Stimulated activated naive CD4-positive, alpha-beta T cell treated with Interleukin-2 at 50 U/mL for 16 hours (primary cell): ENCODE measurements at places on chromosomes 11 and 22.

- no peak for DNase-seq
Observed at GRCh38 chr22:44901301-44901700, 108.5 kb downstream of the PHF21B start.

- no peak for DNase-seq
Observed at GRCh38 chr22:28568099-28568498, 111.5 kb downstream of the TTC28 start.

DNA sequence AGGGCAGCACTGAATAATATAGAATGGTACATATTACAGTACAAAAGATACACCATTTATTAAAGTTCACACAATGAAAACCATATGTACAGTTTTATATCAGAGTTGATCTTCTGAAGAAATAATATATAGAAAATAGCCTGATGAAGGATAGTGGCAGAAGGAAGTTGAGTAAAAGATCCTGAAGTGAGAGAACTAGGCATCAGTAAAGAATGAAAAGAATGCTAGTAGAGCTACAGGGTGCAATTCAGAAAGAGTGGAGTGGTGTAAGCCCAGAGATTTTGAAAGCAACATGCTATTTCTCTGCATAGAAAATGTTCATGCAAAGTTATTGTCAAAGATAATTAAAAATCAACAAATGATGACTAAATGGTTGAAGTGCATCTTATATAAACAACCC is 1552.7 kb upstream of the TENM4 start:
- no peak for DNase-seq

- no peak for DNase-seq
Observed at GRCh38 chr11:28760676-28761390, 652.6 kb downstream of the METTL15 start.

GRCh38 chr11:34150494-34151151 is 45.2 kb downstream of the NAT10 start:
- DNase-seq: no peak

DNA sequence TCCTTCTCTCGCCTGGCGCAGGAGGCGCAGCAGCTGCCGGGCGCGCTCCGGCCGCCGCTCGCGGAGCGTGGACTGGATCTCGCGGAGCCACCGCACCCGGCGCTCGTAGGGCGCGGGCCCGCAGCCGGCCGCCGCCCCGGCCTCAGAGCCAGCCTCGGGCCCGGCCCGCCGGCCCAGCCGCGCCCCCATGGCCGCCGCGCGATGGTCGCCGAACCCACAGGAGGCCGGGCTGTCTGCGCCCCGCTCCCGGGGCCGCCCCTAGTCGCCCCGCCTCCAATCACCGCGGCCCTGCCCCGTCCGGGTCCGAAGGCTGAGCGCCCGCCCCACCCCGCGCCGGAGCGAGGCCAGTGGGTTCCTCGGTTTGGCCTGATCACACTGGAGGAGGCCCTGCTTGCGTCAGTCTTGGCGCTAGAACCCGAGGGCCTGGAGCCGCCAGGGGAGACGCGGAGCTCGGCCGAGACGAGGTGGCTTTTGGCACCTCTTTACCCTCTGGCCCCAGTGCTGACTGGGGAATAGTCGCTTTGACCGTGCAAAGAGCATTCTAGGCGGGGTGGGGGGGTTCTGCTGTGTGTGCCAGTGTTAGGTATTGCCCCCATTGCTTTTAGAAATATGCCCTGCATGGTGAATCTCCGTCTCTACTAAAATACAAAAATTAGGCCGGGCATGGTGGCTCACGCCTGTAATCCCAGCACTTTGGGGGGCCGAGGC is at the start of gene LRRC75B:
TSS of gene LRRC75B (minus strand) at position 223 of the 708 bp plus-strand sequence. CDS start at position 189, 34 bp downstream.
- DNase-seq: no peak

GRCh38 chr11:12581416-12581815 is 92.8 kb upstream of the TEAD1 start:
- DNase-seq: no peak

- DNase-seq: no peak
Observed at GRCh38 chr22:36360011-36360410, 27.8 kb downstream of the MYH9 start.

DNA sequence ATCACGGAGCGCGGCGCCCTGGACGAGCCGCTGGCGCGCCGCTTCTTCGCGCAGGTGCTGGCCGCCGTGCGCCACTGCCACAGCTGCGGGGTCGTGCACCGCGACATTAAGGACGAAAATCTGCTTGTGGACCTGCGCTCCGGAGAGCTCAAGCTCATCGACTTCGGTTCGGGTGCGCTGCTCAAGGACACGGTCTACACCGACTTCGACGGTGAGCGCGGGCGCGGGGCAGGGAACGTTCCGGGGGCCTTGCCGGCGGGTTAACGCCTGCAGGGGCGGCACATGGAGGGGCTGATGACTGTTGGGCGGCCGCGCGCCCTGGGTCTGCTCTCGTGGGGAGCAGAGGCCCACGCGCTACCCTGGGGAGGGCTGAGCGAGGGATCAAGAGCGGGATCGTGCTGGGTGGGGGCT is 1.0 kb downstream of the PIM3 start:
- DNase-seq: no peak

- DNase-seq: no peak
Observed at GRCh38 chr22:37188901-37189466, 937 bp upstream of the C1QTNF6 start.

- DNase-seq: no peak
Observed at GRCh38 chr11:13745165-13745564, 76.7 kb downstream of the FAR1 start.

- no peak for DNase-seq
Observed at GRCh38 chr11:128840783-128841182, 26.3 kb downstream of the KCNJ1 start.

DNA sequence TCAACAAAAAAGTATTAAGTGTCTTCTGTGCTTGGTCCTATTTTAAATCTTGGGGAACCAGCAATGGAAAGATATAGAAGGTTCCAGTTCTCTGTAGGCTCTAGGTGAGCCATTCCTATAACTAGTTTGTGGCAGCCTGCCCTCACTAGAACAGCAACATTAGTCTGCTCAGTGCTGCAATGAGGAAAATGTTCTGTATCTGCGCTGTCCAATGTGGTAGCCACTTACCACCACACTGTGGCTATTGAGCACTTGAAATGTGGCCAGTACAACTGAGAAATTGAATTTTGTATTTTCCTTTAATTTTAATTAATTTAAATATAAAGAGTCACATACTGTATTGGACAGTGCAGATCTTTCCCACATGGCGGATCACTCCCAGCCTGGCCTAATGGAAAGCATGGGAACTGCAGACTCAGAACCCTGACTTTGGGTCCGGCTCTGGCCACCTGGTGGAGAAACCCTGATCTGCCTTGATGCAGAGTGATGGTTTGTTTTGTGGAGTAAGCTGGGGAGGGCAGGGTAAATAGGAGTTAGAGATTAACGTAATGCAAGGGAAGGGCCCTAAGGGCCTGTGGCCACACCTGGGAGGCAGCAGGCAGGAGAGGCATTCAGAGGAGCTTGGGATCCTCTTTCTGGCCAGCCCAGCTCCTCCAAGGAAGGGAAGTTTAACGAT is 101.0 kb downstream of the ME3 start:
- no peak for DNase-seq

DNA sequence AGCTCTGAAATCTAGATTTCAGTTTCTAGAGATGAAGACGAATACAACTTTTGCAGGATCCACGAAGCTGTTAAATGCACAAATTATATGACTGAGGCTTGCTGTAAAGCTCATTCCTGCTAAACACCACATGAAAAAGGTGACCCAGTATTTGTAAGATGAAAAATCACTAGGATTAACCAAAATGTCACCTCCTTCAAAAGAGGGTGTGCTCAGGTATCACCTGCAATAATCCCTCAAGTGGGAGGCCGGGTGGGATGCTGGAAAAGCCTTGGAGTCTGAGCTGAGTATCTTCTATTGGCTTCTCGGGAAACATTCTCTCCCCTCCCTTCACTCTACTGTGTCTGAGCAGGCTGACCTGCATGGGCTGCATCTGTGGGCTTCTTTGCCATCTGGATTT is 195.8 kb downstream of the NELL1 start:
- no peak for DNase-seq

- no peak for DNase-seq
Observed at GRCh38 chr11:46064221-46064620, 57.0 kb downstream of the PHF21A start.

DNA sequence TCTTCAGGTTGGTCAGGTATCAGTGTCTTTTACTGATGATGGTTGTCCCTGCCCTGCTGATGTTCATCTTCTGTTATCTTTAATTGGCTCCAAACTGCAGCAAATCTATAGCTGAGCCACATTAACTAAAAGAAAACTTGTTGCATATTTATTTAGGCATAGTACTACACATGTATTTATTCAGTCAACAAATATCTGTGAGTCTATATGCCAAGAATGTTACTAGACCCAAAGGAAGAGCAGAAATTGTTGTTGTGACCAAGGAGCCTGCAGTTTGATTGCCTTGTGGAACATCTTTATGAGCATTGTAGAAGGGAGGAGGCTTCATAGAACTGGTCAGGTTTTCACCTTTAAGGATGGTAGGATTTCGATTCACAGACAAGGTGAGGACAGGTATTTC is 10.1 kb downstream of the BMAL1 start:
- no peak for DNase-seq

GRCh38 chr11:94926271-94926625 is 47.1 kb downstream of the CWC15 start:
- DNase-seq: no peak

DNA sequence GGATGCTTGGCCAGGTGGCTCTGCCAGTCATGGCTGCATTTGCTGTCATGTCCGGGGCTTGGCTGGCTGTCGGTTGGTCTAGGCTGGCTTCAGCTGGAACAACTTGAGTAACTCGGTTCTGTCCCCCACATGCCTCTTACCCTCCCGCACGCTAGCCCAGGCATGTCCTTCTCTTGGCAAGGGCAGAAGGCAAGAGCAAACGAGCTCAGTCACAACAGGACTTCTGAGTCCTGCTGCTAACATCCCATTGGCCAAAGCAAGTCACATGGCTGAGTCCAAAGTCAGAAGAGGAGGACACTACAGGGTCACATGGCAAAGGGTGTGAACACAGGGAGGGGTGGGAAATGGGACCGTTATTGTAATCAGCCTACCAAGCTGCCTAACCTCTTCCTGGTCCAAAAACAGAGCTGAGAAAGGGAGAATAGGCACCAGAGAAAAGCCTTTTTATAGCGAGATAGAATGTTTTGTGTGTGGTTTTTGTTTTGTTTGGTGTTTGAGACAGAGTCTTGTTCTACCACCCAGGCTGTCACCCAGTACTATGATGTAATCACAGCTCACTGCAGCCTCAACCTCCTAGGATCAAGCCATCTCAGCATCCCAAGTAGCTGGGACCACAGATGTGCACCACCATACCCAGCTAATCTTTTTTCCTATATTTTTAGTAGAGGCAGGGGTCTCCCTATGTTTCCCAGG is 81.9 kb downstream of the MN1 start:
- no peak for DNase-seq

- no peak for DNase-seq
Observed at GRCh38 chr22:44325718-44326490, 13.2 kb upstream of the SHISAL1 start.

DNA sequence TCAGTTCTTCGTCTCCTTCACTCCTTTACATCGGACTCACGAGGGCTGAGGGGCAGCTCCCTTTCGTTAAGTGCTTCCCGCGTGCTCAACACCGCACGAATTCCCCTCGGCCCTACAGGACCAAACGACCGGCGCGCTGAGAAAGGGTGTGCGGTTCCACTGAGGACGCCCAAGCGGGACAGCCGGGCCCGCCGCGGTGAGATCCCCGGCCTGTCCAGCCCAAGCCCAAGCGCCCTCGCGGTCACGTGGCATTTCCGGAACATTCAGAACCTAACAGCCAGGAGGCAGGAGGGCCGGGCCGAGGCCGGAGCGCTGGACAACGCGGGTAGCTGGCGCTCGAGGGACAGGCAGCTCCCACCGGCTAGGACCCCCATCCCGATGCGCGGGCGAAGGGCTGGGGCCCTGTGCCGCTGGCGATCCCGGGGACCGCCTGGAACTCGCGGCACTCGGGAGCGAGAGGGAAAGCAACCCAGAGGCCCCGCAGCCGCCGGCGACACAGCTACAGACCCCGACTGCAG is 737 bp upstream of the STIP1 start:
- DNase-seq: peak; percentile 37
